ENCODE measurements at places on chromosomes 11 and 22.
A peak's percentile ranks its signal among the peaks of the same experiment; 100 is the strongest.

- no peak for DNase-seq
Observed at GRCh38 chr11:75513250-75513649, 12.5 kb downstream of the GDPD5 start.

DNA sequence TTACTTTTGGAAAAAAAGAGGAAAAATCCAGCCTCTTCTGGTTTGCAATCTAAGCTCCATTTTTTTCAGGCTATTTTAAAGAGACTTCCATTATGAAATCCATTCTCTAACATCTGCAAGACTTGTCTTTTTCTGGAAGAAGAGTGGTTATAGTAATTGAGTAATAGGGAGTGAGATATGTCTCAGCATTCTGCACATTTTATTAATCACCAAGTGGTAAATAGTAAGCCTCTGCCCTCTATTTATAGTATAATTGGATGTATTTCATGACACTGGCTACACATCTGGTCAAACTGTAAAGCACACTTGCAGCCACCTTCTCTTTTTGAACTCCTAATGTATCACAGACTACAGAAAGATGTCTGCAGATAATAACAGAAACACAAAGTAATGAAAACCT is 391.1 kb downstream of the ETS1 start:
- DNase-seq, result peak; percentile 39

- no peak for DNase-seq
Observed at GRCh38 chr11:46667043-46667481, 33.4 kb downstream of the ARHGAP1 start.

DNA sequence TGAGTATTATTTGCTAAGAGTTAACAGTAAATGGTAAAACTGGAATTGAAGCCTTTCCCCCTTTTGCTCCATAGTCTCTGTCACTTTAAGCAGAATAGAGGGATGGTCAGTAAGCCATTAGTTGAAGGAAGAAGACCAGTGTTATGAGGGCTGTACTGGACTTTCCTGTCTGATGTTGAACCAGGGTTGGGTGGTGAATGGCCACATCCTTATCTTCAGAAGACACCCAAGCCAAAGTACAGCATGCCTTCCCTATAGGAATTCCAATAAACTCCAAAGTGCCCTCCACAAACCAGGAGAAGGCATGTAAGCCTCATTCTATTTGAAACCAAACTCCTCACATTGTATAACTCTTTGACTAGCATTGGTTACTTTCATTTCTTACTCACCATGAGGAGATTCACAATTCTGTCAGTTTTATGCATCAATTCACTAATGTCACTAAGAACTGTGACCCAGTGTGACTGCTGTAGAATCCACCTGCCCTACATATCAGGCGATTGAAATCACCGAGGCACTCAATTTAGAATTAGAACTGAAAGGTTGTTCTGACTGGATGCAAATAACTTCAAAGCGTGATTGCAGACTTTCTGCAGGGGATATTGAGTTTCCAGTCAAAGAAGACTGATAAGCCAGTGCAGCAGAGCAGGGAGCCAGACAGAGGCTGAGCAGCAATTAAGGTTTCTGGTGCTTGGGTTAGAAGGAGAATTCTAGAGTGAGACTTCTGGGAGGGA is 107.1 kb upstream of the DDI1 start:
- DNase-seq, result no peak

DNA sequence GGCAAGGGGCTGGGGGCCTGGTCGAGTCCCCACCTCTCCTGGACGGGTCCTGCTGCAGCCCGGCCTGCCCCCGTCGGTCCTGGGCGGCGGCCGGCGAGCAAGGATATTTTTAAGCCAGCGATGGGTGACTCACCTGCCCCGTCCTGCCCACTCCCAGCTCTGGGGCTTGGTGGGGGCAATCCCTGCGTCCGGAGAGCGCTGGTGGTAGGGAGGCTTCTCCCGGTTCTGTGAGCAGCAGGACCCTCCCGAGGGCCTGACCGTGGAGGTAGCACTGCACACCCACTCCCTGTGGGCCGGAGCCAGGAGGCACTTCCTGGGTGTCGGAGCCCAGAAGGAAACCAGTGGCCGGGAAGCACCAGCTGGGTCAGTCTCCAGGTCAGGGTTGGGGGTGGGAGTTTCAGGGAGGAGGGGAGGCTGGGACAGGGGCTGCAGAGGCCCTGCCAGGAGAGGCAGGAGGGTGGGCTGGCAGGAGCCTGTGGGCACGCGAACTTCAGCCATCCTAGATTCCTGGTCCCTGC is 467 bp downstream of the EPS8L2 start:
- DNase-seq, result no peak

DNA sequence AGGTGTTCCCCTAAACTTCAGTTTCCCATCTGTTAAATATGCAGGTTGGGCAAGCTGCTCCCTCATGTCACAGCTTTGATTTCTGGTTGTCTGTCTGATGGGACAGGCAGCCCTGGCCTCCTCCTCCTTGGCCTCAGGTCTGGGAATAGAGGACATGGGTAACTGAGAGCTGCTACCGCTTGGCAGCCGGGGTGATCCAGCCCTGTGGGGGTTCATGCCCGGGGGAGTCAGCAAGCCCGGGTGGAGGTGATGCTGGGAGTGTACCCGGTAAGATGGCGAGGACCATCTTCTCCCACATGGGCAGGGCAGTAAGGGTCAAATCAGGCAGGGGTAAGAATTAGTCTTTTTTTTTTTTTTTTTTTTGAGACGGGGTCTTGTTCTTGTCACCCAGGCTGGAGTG is 845.0 kb downstream of the TBC1D22A start:
- DNase-seq, result no peak

DNA sequence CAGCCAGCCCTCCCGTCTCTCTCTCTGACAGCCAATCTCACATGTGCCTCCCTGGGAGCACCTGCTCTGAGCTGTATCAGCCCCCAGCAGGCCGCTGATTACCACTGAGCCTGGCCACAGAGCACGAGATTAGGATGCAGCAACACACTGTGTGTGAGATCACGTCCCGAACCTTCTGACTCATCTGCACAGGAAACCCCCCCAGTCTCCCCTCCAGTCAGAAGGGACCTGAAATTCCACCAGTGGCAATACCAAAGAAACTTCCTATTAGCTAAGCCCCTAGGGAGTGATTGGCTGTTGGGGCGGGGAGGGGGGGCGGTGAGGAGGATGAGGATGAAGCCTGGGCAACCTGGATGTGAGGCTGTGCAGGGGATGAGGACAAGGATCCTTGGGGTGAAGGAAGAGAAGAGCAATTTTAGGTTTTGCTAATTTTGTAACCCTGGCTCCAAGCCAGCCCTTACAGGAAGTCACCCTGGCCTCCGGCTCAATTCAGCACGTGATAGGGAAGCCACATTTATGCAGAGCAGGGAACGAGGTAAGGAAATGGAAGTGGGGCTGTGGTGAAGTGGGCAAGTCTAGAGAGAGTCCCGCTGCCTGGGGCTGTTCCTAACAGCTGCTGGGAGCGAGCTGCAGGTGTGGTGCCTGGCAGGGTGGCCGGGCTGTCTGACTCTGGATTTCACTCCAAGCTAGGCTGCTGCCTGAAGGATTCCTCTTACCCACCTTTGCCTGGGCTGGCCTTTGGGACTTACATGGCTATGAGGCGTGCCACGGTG is 1.9 kb downstream of the SLC43A3 start:
- DNase-seq, result peak; percentile 56

GRCh38 chr11:128451652-128452470 is 135.5 kb downstream of the ETS1 start:
- DNase-seq, result no peak

GRCh38 chr22:49724030-49724892 is 103.4 kb downstream of the BRD1 start:
- no peak for DNase-seq

DNA sequence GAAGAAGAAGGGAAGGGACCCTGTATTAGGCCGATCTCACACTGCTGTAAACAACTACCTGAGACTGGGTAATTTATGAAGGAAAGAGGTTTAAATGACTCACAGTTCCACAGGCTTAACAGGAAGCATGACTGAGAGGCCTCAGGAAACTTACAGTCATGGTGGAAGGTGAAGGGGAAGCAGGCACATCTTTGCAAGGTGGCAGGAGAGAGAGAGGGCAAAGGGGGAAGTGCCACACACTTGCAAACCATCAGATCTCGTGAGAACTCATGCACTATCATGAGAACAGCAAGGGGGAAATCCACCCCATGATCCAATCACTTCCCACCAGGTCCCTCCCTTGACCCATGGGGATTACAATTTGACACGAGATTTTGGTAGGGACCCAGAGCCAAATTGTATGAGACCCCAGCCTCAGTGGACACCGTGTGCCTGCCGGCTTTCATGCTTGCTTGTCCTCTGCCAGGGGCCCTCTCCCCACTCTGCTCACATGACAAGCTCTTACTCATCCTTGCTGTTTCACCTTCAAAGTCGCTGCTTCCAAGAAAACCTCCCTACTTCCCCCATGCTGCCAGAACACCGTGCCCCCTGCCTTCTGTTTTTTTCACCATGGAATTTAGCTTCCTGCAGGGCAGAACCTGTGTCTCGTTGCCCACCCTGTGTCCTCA is 23.3 kb upstream of the PPFIA1 start:
- DNase-seq, result no peak

DNA sequence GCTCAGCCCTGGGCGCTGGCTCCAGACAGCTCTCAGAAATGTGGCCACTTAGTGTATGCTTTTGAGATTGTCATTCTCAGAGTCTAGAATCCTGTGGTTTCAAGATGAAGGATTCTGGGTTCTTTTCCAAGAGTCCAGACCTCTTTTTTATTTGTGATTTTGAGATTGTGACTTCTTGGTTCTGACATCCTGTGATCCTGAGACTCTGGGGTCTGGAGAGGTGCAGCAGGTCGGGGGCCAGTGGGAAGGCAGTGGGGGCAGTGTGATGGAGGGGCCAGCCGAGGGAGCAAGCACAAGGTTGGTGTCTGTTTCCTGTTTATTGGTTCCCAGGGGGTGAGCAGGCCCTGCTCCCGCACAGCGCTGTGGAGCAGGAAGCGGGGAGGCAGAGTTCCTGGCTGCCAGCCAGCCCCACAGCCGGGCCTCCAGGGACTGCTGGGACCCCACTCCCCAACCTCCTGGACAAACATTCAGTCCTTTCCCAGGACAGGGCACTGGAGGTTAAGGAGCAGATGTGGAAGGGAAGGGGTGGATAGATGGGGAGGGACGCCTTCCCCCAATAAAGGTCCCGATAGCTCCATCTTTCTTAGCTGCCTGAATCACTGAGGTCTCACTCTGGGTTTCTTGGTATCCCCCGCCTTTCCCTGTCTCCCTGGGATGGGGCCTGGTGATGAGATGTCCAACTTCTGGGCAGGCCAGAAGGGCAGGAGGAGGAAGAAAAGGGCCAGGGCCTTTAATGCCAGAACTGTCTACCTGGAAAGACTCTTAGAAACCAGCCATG is 13.7 kb downstream of the ARHGEF17 start:
- no peak for DNase-seq

- no peak for DNase-seq
Observed at GRCh38 chr11:77121876-77122575, 6.0 kb upstream of the MYO7A start.

DNA sequence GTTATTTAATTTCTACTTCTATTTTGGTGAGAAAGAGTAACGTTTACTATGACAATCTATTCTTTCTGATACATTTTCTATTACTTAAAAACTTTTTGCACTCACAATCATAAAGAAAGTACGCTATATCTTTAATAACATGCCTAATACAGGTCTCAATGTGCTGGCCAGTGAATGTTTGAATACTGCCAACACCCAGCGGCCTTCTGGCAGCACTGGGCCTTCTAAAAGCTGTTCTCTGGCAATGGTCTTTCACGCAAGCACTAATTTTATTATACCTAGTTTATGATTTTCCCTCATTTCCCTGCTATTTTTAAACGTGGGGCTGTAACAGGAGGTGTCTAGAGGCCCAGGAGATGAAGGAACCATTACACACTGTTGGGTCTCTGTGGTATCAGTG is 349.8 kb upstream of the PITPNB start:
- DNase-seq, result no peak

GRCh38 chr11:59894616-59895015 is 16.0 kb downstream of the OOSP3 start:
- DNase-seq, result no peak

DNA sequence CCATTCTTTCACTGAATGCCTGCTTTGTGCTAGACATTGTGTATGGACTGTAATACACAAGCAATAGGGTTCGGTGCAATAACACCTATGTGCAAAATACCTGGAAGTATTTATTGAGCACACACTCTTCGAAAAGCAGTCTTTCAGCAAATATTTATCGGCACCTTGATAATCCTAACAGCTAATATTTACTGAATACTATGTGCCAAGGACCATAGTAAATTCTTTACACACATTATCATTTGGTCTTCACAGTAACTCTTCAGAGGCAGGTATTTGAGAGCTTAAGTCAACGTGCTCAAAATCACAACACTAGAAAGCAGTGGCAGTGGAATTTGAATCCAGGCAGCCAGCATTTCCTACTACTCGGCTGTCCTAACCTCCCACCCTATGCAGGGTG is 2.2 kb downstream of the B3GNT6 start:
- no peak for DNase-seq

DNA sequence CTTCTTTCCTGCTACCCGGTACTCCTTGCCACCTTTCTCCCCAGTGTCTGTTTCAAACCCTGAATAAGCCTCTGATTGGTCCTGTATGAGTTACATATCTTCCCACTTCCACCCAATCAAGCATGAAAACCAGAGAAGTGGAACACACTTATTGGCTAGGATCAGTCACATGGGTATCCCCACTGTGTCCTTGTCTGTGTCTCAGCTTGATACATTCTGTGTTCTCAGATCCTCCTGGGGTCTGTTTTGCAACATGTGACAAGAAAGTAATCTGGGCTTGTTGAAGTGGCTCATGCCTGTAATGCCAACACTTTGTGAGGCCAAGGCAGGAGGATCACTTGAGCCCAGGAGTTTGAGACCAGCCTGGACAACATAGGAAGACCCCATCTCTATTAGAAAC is 23.9 kb downstream of the MCHR1 start:
- DNase-seq, result no peak

DNA sequence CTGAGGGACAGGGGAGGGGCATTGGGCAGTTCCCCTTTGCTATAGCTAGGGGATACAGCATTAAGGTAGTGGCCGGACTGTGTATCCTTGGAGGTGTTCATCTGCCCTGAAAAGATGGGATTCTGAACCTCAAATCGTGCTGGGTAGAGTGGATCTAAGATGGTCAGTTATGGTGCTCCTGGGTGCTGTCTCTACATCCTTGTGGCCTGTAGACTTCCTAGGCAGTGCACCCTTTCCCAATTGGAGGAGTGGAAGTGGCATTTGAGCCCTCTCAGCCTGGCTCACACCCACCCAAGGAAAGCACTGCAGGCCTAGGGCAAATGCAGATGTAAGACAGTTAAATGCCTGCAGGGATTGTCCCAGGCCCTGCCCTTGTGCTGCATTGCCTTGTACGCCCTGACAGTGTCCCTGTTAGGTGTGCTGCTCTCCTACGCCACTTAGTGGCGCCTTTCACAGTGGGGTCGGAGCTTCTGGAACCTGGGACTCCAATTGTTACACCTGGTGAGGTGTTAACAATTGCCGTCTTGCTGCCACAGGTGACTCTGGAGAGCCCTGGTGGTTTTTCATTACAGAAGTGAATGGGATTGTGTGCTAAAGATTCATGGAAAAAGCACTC is 35.0 kb downstream of the PPFIBP2 start:
- no peak for DNase-seq

GRCh38 chr22:38943201-38943600 is 14.2 kb upstream of the APOBEC3A start:
- DNase-seq, result no peak
